ENCODE measurements at places on chromosomes 4 and X.
A peak's percentile ranks its signal among the peaks of the same experiment; 100 is the strongest.

DNA sequence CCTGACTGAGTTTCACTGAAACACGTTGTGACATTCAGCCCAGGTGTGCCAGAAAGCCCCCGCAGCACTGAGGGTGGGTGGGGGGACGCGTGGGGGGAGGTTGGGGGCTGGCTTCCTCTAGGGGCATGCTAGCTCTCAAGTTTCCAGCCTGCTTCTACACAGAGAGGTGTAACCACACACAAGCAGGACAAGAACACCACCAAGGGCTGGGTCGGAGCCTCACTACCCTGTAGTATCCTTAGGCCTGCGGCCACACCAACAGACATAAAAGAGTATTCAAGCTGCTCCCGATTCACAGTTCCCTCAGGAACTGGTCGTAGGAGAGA, 1.8 kb downstream of the USP46 start:
- DNase-seq: no peak

- DNase-seq: no peak
These were observed 731 bp upstream of the AMMECR1 start for GRCh38 chrX:110318664-110318968.

DNA sequence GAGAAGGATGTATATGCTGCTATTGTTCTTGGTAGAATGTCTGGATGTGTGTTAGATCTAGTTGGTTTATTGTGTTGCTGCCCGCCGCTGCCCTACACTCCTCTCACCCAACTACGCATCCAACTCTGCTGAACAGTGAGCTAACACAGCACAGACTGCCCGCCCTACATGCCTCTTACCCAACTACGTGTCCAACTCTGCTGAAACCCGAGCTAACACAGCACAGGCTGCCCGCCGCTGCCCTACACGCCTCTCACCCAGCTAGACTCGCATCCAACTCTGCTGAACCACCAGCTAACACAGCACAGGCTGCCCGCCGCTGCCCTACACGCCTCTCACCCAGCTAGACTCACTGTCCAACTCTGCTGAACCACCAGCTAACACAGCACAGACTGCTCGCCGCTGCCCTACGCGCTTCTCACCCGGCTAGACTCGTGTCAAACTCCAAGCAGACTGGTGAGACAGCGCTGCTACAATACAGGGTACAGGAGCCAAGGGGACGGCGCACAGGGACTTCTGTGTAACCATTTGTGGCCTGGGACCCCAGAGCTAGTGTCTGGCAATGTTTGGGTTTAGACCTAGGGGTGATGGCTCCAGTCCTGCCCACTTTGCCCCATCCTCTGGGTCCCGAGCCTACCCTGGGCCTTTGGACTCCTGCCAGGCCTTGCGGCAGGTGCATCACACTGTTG, 11.6 kb upstream of the CTBP1 start:
- DNase-seq: no peak

DNA sequence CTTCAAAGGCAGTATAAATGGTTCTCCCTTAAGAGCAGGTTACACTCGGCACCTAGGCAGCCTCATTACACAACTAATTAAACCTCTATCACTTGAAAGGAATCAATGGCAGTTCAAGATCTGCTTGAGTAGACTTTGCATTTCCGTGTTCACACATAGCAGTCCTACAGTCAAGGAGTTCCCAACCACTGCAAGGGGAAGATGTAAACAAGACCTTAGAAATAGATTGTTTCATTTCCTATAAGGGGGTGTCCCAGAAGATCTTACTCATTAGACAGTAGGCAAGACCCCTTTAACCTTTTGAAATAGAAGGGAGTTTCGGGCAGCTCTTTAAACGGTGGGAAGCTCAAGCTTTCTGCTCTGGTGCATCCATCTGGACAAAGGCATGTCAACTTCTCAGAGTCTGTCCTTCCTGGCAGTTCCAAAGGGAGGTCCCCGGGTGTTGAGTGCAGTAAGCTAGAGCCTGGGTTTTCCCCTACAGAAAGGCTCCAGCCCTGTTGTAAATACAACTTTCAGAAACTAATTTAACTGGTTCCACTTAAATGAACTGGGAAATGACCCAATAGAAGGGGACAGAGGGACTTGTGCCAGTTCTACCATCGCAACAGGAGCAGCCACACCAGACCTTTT, 150.8 kb downstream of the RBMX2 start:
- DNase-seq: no peak

DNA sequence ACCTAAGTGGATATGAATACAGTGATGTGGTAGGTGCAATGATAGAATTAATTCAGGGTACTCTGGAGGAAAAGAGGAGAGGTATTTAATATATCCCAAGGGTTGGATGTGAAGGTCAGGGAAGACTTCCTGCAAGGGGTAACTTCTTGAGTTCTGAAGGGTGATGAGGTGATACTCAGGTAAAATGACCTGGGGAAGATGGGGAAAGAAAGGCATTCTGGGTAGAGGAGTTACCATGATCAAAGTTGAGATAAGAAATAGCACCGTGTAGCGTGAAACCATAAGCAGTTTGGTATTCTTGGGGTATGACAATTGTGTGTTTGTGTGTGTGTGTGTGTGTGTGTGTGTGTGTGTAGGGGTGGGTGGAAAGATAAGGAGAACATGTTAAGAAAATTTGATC, 270.4 kb upstream of the LCORL start:
- no peak for DNase-seq

- DNase-seq: no peak
These were observed 72.0 kb downstream of the TMEM144 start for GRCh38 chr4:158282252-158282651.

GRCh38 chrX:82703551-82703950, 804.5 kb upstream of the POU3F4 start:
- no peak for DNase-seq

DNA sequence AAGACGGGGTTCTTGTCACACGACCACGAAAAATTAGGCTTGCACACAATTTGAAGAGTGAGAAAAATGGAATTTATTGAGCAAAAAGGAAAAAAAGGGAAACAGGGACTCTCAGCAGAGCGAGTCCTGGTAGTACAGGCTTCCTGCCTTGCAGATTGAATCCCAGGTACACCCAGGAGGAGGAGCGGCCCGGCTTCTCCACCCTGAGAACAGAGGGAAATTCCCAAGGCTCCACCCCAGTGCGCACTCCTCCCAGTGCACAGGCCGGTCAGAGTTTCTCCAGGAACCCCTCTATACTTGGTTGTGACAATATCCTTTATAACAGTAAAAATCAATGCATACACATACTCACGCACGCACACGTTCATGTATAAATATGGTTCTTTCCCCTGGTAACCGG, 22.0 kb downstream of the SLC4A4 start:
- no peak for DNase-seq

GRCh38 chr4:88965053-88965452, 91.9 kb downstream of the FAM13A start:
- DNase-seq: no peak

DNA sequence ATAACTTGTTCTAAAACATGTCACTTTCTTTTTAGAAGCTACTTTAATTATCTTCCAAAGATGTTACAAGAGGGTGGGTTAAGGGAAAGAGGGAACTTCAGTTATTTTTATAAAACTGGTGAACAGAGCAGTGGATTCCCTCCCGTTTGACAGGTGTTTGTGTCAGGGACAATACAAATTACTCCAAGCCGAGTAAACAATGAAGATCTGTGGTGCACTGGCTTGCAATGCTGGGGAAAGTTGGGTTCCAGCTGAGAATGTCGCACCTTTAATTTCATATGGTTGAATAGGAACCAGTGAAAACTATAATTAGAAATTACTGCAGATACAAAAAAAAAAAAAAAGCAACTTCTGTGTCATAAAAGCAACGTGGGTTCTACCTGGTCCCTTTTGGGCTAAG, 98.6 kb upstream of the TTC29 start:
- no peak for DNase-seq

- peak; percentile 97 for DNase-seq
These were observed 293.4 kb upstream of the BOD1L1 start for GRCh38 chr4:13920901-13921300.

GRCh38 chrX:104310657-104311254, 56.0 kb upstream of the ESX1 start:
- no peak for DNase-seq

Measured in amniotic stem cell (primary cell).